Body of pancreas (tissue), 4 donors: ENCODE measurements at places on chromosomes 4 and X. TPM values are rescaled to one million over a fixed set of nuclear protein-coding genes. Genes with fewer than 3 reads are reported as not detected.
A peak's percentile ranks its signal among the peaks of the same experiment; 100 is the strongest.

GRCh38 chr4:72311291-72311690 is 257.7 kb downstream of the ADAMTS3 start:
- no peak for DNase-seq
- no peak overlapping the region for H3K4me3 ChIP-seq

- no peak for DNase-seq
- H3K4me1 ChIP-seq: no peaks in the 10 kb centered on the region
- no peak overlapping the region for H3K4me3 ChIP-seq
- no peak overlapping the region for H3K27ac ChIP-seq
Observed at GRCh38 chr4:119204916-119205315, 7.6 kb upstream of the USP53 start.

GRCh38 chr4:78653655-78654054 is 102.1 kb downstream of the ANXA3 start:
- no peak overlapping the region for H3K4me3 ChIP-seq
- H3K27me3 ChIP-seq: no peaks in the 10 kb centered on the region
- no peaks in the 10 kb centered on the region for H3K4me1 ChIP-seq
- no peaks in the 10 kb centered on the region for H3K36me3 ChIP-seq
- no peak overlapping the region for H3K27ac ChIP-seq

GRCh38 chrX:10054396-10054795 is 87.2 kb downstream of the CLDN34 start:
- H3K4me1 ChIP-seq: peaks cover 17% of the 10 kb centered on the region
- H3K36me3 ChIP-seq: no peaks in the 10 kb centered on the region
- peak overlapping the region; percentile 39 for H3K27ac ChIP-seq
- DNase-seq: peak; percentile 35

DNA sequence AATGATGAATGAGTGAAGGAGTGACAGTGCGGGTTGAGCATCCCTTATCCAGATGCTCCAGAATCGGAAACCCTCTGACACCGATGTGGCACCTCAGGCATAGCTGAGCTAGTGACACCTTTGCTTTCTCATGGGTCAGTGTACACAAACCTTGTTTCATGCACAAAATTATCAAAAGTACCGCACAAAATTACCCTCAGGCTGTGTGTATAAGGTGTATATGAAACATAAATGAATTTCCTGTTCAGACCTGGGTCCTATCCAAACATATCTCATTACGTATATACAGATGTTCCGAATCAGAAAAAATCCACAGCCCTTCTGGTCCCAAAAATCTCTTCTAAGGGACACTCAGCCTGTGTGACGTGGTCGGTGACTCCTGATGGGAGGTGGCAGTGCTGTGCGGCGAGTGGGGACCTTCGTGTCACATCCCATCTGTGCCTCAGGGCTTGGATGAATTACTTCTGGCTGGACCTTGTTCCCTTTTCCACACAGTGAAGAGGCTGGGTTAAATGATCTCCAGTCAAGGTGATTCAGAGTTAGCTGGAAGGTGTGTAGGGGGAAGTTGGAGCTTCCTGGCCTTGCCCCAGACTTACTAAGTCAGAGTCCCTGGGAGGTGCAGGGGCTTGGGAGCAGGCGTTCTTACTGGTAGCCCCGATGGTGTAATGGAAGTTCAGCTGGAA is 18.8 kb downstream of the RGS12 start:
- no peaks in the 10 kb centered on the region for H3K27me3 ChIP-seq
- peak; percentile 3 for DNase-seq
- H3K4me3 ChIP-seq: no peak overlapping the region
- H3K36me3 ChIP-seq: no peaks in the 10 kb centered on the region
- H3K4me1 ChIP-seq: peaks cover 6% of the 10 kb centered on the region

DNA sequence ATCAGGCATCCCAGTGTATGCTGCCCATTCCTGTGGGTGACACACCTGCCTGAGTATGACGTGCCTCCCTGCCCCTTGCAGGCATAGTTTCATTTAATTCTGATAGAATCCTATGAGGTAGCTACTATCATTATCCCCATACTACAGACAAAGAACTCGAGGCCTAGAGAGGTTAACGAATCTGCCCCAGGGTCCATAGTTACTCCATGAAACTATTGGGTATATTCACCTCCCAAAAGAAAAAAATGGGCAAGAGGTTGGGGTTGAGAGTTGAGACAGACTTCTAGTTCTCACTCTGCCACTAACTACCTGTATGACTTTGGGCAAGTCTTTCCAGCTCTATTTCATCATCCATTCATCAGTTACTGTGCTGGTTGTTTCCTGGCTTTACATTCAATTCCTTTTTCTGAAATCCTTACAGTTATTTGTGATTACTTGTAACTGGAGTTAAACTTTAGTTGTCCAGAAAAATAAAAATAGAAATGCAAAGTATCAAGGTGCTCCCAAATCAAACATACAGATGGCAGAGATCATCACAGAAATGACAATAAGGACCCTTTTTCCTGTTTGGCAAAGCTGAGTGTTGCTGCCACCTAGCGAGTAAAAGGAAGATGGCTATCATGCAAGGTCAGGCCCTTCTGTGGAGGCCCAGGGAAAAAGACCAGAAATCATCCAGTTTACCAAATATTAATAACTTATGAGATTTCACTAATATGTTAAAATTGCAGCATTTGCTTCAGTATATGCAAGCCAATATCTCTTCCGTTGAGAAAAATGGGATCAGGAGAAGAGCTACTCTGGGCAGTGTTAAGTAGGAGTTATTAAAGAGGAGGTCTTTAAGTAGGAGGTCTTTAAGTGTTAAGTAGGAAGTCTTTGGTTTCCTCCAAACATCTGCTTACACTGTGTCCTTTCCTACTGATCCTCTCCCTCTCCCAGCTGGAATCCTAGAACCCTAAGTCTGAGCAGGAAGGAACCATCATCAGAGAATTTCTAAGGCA is 17.1 kb upstream of the MAP7D3 start:
- peak; percentile 24 for DNase-seq
- no peaks in the 10 kb centered on the region for H3K36me3 ChIP-seq
- no peak overlapping the region for H3K4me3 ChIP-seq
- H3K27ac ChIP-seq: no peak overlapping the region
- no peaks in the 10 kb centered on the region for H3K27me3 ChIP-seq
- H3K4me1 ChIP-seq: no peaks in the 10 kb centered on the region

Gene CRMP1
- 1.3 TPM for total RNA-seq

Gene CENPVL2
- total RNA-seq: not detected

DNA sequence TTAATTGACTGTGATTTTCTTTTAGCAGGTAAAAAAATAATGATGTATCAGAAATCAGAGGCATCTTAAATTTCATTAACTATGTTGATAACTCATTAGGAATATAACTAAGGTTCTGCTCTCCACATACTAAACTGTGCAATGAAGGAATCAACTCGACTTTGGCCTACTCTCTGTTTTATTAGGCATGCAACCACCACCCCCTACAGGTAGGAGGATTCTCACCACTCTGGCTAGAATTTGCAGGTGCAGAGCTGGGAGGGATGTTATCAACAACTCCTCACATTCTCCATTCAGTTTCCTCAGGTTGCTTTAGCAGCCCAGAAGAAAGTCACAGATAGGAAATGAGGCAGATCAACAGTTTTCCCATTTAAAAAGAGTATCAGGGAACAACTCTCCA is 160.1 kb downstream of the COX18 start:
- no peak overlapping the region for H3K27ac ChIP-seq
- no peaks in the 10 kb centered on the region for H3K4me1 ChIP-seq
- DNase-seq: no peak
- no peaks in the 10 kb centered on the region for H3K36me3 ChIP-seq
- H3K4me3 ChIP-seq: no peak overlapping the region

Gene PLA2G12A
- 17.1 TPM for total RNA-seq

Gene DMP1
- total RNA-seq: not detected

- no peaks in the 10 kb centered on the region for H3K27me3 ChIP-seq
- no peak overlapping the region for H3K4me3 ChIP-seq
- no peak for DNase-seq
- H3K36me3 ChIP-seq: no peaks in the 10 kb centered on the region
Observed at GRCh38 chr4:37381040-37381668, 136.6 kb downstream of the NWD2 start.

GRCh38 chr4:7390906-7391636 is 43.7 kb downstream of the PSAPL1 start:
- no peak overlapping the region for H3K4me3 ChIP-seq
- no peaks in the 10 kb centered on the region for H3K4me1 ChIP-seq
- no peak overlapping the region for H3K27ac ChIP-seq
- H3K36me3 ChIP-seq: no peaks in the 10 kb centered on the region

DNA sequence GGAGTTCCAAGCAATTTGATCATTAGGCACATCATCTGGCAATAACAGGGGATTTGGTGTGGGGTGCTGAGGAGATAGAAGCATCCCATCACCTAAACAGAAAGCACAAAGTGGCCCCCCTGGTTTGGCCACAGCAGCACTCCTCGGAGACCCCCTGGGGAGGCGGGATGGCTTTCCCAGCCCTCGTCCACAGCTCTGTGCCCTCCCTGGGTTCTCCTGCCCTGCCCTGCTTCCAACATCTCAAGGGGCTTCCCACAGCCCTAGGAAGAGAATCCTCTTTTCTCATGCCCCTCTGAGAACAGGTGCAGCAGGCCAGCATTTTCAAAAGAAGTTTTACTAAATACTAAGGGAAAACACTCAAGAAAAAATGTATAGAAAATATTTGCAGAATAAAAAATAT is 12.8 kb downstream of the ATP5ME start:
- H3K4me3 ChIP-seq: no peak overlapping the region
- DNase-seq: no peak
- H3K27ac ChIP-seq: no peak overlapping the region
- no peaks in the 10 kb centered on the region for H3K27me3 ChIP-seq
- peaks cover 13% of the 10 kb centered on the region for H3K4me1 ChIP-seq

Gene VCX2
- total RNA-seq: not detected

- H3K27ac ChIP-seq: no peak within 1 kb of the TSS
- peaks cover 36% of the 10 kb centered on the region for H3K4me1 ChIP-seq
- H3K36me3 ChIP-seq: no peaks in the 10 kb centered on the region
- H3K4me3 ChIP-seq: peak within 1 kb of the TSS; percentile 8
- peak; percentile 59 for DNase-seq
Observed at GRCh38 chr4:110622841-110623717, at the start of gene PITX2. Gene PITX2 (minus strand): TSS chr4:110623077. CDS start chr4:110622460, 617 bp downstream.

DNA sequence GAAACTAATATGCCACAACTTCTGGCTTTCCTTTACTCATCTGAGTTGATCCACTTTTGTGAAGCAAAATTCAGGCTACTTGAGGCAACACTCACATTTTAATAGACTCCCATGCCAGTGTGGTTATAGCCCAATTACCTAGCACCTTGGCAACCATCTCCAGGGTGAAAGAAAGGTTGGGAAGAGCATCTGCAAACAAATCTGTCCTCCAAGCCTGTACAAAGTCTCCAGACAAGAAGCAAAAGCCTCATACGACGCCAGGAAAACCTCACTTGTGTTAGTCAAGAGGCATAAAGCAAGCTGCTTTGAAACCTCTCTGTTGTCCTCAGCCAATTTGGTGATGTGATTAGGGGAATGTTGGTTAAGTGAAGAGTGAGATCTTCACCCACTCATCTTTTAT is 246.6 kb downstream of the THOC2 start:
- H3K27ac ChIP-seq: no peak overlapping the region
- no peaks in the 10 kb centered on the region for H3K36me3 ChIP-seq
- H3K4me1 ChIP-seq: no peaks in the 10 kb centered on the region
- no peak overlapping the region for H3K4me3 ChIP-seq
- no peaks in the 10 kb centered on the region for H3K27me3 ChIP-seq
- no peak for DNase-seq

GRCh38 chrX:154855256-154855655 is 20.8 kb upstream of the SMIM9 start:
- H3K27ac ChIP-seq: no peak overlapping the region
- no peaks in the 10 kb centered on the region for H3K27me3 ChIP-seq
- H3K4me1 ChIP-seq: no peaks in the 10 kb centered on the region
- no peak for DNase-seq
- no peak overlapping the region for H3K4me3 ChIP-seq
- no peaks in the 10 kb centered on the region for H3K36me3 ChIP-seq

DNA sequence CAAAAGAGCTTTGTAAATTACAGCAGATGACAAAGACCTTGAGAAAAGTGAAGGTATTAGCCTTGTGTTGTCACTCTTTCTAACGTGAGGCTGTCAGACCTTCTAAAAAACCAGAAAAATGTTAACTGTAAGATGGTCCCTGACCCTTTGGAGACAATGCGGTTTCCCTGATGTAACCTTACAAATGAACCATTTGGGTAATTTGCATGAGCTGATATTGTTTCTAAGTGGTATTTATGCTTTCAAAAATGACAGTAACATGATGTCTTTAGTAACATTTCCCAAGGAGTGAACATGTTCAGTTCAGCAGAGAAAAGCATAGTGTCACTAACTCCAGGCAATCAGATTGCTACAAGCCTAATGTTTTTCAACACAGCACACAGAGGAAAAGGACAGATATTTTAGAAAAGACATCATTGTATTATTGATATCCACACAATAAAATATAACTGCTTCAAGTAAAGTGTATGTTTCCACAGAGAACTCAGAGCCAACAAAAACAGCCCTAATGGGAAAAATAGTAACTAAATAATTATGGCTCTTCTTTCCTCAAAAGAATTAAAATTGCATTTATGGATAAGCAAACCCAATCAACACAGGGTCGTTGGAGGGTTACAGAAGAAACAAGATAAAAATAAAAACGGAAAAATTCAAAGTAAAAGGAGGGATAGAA is 434.4 kb downstream of the KCNIP4 start:
- H3K27ac ChIP-seq: no peak overlapping the region
- H3K4me1 ChIP-seq: no peaks in the 10 kb centered on the region
- DNase-seq: no peak
- no peaks in the 10 kb centered on the region for H3K27me3 ChIP-seq

DNA sequence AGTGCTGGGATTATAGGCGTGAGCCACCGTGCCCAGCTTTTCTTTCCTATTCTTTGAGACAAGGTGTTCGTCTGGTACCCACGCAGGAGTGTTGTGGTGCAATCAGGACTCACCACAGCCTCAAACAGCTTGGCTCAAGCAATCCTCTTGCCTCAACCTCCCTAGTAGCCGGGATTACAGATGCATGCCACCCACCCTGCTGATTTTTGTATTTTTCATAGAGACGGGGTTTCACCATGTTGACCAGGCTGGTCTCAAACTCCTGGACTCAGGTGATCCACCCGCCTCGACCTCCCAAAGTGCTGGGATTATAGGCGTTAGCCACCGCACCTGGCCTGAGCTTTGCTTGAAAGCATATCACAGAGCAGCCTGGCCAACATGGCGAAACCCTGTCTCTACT is 1.5 kb upstream of the CRLF2 start:
- H3K27ac ChIP-seq: no peak overlapping the region
- no peak for DNase-seq
- H3K4me1 ChIP-seq: no peaks in the 10 kb centered on the region
- H3K27me3 ChIP-seq: no peaks in the 10 kb centered on the region
- H3K36me3 ChIP-seq: no peaks in the 10 kb centered on the region
- no peak overlapping the region for H3K4me3 ChIP-seq

Gene PAK3
- total RNA-seq: 43.5 TPM

- H3K4me1 ChIP-seq: peaks cover 18% of the 10 kb centered on the region
- H3K27ac ChIP-seq: peak overlapping the region; percentile 52
- DNase-seq: no peak
- H3K27me3 ChIP-seq: no peaks in the 10 kb centered on the region
- H3K4me3 ChIP-seq: peak overlapping the region; percentile 47
- H3K36me3 ChIP-seq: no peaks in the 10 kb centered on the region
Observed at GRCh38 chr4:39043861-39044363, 11.7 kb upstream of the TMEM156 start.

GRCh38 chrX:70970482-70970995 is 39.6 kb upstream of the SLC7A3 start:
- DNase-seq: no peak
- H3K27me3 ChIP-seq: no peaks in the 10 kb centered on the region
- no peaks in the 10 kb centered on the region for H3K36me3 ChIP-seq
- no peaks in the 10 kb centered on the region for H3K4me1 ChIP-seq

Gene FAM47E
- 16.2 TPM for total RNA-seq
